ENCODE measurements at places on chromosomes 1 and 21. TPM values are rescaled to one million over a fixed set of nuclear protein-coding genes. Genes with fewer than 3 reads are reported as not detected.

Gene NME7
- 13.1 TPM for total RNA-seq

Gene SHISAL2A
- 91.0 TPM for total RNA-seq

Gene HSD3B2
- not detected for total RNA-seq

Gene TTC39A
- not detected for total RNA-seq

Gene CFHR5
- total RNA-seq: not detected

Gene SPRR2G
- total RNA-seq: not detected

Gene RGSL1
- not detected for total RNA-seq

Gene KCNH1
- not detected for total RNA-seq

Gene OR2L2
- total RNA-seq: 0.52 TPM

Gene SH3BGR
- total RNA-seq: 1.7 TPM

Gene KIF17
- total RNA-seq: not detected

Gene ATF6
- 26.6 TPM for total RNA-seq

Gene PUM1
- total RNA-seq: 177 TPM

Gene SLC5A9
- not detected for total RNA-seq

Gene LDLRAD1
- total RNA-seq: not detected

Gene OLFML3
- total RNA-seq: 0.32 TPM

Gene CYP4A11
- not detected for total RNA-seq

Gene TMEM81
- total RNA-seq: 6.8 TPM

Gene PADI3
- not detected for total RNA-seq

Gene LCE1F
- not detected for total RNA-seq

Gene PRAMEF26
- not detected for total RNA-seq

Gene PAQR6
- 1.8 TPM for total RNA-seq

Gene SLC2A5
- 29.5 TPM for total RNA-seq
